Hematopoietic multipotent progenitor cell treated with erythropoietin and hydrocortisone succinate and interleukin-3 and kit ligand, for 15 days (in vitro differentiated cells): ENCODE measurements at places on chromosomes 3 and 15.

DNA sequence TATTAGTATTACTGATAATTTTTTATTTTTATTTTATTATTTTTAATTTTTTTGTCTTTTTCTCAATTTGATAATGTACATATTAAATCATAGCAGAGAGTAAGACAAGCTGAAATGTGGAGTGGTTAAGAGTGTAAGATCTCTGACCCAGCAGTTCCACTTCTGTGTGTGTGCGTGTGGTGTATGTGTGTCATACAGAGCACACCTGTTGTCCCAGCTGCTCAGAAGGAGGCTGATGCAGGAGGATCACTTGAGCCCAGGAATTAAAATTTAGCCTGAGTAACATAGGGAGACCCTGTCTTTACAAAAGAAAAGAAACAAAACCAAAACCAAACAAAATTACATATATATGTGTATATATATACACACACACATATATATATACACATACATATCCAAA, 1.4 kb upstream of the CIDEC start:
- no peak for DNase-seq

DNA sequence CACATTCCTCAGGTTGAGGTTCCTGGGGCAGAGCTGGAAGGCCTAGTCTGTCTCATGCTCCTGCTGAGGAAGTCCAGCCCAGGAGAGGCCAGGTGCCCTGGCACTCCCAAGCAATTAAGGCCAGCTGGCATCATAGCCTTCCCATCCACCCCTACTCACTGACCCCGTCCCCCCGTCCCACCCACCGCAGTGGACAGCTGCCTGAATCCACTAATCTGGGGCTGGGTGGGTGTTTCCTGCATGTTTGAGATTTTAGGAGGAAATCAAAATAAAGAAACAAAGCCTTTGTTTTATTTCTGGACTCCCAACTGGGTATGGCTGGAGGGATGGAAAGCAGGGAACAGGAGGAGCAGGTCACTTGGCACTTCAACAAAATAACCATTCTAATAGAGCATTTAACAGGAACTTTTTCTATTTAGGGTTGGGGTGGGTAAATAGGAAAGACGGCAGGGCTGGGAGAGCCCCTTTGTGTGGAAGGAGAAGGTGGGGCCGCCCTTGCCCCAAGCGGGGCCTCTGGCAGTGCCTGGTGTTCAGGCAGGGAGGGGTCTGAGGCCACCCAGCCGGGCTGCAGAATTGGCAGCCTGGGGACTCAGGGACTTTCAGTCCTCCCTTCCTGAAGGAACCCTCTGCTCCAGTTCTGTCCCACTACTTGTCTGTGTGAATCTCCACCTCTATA, 8.5 kb downstream of the MRAS start:
- DNase-seq: no peak

- DNase-seq: no peak
Observed at GRCh38 chr3:130853581-130853980, 40.3 kb upstream of the ATP2C1 start.

DNA sequence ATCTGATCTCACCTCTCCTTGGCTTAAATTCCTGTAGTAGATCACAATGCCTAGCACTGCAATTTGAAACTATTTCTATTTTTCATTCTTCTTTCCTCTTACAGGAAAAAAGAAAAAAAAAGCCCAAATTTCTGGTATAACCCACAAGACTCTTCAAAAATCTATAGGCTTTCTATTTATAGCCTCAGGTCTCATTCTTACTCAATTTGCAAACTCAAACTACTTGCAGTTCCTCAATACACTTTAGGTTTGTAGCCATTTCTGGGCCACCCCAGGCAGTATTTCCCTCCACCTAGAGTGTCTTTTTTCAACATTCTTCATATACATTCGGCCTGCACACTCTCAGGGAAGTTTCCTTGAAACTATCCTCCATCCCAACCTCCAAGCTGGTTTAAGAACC, 169.0 kb downstream of the TBC1D5 start:
- no peak for DNase-seq

- no peak for DNase-seq
Observed at GRCh38 chr3:125959317-125960065, 9.5 kb upstream of the ROPN1B start.

DNA sequence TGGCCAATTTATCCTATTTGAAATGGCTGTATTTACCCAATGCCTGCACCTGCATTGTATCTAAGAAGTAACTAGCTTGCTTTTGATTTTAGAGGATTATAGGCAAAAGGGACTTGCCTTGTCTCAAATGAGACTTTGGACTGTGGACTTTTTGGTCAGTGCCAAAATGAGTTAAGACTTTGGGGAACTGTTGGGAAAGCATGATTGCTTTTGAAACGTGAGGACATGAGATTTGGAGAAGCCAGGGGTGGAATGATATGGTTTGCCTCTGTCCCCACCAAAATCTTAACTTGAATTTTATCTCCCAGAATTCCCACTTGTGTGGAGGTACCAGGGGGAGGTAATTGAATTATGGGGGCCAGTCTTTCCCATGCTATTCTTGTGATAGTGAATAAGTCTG, 1505.4 kb downstream of the SI start:
- no peak for DNase-seq
